Epithelial cell of esophagus (primary cell): ENCODE measurements at places on chromosomes 1 and 21.

DNA sequence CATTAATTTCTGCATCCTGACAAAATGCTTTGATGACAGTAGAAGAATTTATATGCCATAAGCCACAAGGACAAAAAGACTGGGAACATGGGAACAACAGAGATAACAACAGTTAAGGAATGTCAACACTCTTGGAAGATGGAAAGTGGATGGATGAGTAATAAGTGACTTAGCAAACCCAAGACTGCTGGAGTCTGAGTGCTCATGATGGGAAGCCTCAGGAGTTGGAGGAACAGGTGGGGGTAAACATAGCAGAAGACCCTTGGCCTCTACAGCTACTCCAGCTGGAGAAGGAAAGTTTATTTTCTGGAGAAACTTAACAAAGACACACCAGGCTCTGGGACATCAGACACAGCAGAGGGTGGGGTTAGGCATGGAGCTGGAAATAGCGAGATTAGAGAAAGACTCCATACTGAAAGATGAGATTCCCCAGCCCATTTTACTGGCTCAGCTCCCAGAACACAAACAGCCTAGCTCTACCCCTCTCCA, 13.6 kb downstream of the G0S2 start:
- peak; percentile 54 for DNase-seq

DNA sequence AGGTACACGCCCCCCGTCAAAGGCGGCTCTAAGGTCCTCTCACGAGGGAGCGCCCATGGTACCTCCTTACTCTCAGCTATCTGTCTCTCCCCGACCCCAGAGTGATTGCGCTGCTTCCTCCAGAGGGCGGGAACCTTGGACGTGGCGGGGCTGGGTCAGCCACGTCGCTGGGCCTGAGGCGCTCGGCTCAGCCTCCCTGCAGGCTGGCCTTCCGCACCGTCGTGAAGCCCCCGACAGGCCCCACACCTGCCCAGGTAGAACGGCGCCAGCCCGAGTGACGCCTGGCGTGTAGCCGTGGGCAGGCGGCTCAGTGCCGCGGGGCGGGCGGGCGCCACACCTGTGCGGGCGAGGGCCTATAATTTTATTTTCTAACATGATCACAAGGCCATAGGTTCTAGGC, 122.2 kb upstream of the BEND5 start:
- no peak for DNase-seq

GRCh38 chr1:43359696-43360095, 915 bp downstream of the CDC20 start:
- peak; percentile 26 for DNase-seq

DNA sequence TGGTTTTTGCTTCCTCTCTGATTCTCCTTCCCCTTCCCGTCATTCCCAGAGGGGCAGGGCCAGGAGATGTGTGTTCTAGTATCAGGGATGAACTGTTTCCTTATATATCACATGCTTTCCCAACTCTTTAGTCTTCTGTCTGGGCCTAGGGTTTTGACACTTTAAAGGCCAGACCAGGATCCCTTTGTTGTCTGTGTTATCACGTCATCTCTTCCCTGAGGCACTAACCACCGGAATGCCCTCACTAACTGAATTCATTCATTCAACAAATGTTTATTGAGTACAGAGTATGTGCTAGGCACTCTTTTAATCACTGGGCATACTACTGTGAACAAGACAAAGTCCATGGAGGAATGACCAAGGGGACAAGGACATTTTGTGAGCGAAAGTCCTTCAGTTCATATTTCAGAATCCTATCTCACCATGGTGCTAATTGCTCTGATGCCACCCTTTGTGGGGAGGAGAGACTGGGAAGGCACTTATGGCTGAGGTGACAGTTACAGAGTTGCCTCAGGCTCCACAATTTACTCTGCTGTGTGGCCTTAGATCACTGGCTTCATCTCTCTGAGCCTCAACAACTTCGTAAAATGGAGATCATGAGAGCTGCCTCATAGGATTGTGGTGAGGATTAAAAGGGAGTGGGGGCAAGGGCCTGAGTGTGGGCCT, 12.0 kb upstream of the ZNF362 start:
- DNase-seq: peak; percentile 78

GRCh38 chr1:55610203-55610602, 395.0 kb upstream of the USP24 start:
- no peak for DNase-seq

GRCh38 chr1:170634824-170635410, 29.0 kb upstream of the PRRX1 start:
- peak; percentile 31 for DNase-seq

DNA sequence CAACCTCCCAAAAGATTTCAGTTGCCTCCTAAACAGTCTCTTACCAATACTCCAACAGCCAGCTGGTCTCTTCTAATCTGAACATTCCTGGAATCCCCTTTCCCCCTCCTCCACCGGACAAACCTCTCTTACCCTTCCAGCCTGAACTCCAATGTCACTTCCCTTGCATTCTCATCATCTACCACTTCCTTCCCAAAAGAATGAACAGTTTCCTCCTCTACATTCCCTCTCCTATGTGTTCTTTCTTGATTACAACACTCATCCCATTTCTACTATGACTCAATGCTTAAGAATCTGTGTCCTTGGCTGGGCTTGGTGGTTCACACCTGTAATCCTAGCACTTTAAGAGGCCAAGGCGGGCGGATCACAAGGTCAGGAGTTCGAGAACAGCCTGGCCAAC, 417.1 kb downstream of the SETD4 start:
- DNase-seq: peak; percentile 69

DNA sequence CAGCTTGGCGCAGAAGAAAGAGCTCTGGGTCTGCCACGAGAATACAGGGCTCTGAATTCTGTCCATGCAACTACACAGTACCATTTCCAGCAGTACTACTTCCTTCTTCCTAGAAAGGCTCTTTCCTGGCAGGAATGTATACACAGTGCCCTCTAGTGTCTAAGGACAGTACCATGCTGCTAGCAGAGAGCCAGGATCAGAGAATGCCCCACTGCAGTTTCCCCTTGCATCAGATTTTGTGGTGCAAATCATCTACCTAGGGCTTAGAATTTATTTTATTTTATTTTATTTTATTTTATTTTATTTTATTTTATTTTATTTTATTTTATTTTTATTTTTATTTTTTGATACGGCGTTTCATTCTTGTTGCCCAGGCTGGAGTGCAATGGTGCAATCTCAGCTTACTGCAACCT, 50.8 kb downstream of the PAX7 start:
- DNase-seq: peak; percentile 60
